ENCODE measurements at places on chromosomes 2 and 18.

DNA sequence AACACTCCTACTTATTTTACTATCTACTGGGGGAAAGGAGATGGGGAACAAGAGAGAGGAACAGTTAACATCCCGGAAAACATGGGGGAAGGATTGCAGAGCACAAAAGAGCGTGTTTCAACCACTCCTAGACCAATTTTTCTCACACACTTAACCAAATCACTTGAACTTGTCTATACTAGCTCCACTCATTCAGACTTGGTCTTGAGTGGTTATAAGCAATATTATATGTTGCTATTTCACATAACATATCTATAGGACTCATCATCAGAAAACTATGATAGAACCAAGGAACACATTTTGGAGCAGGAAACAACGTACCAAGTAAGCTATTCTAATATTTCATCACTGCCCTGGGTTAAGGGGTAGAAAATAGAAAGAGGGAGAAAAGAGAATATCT is 31.5 kb downstream of the SLC25A12 start:
- DNase-seq: no peak

DNA sequence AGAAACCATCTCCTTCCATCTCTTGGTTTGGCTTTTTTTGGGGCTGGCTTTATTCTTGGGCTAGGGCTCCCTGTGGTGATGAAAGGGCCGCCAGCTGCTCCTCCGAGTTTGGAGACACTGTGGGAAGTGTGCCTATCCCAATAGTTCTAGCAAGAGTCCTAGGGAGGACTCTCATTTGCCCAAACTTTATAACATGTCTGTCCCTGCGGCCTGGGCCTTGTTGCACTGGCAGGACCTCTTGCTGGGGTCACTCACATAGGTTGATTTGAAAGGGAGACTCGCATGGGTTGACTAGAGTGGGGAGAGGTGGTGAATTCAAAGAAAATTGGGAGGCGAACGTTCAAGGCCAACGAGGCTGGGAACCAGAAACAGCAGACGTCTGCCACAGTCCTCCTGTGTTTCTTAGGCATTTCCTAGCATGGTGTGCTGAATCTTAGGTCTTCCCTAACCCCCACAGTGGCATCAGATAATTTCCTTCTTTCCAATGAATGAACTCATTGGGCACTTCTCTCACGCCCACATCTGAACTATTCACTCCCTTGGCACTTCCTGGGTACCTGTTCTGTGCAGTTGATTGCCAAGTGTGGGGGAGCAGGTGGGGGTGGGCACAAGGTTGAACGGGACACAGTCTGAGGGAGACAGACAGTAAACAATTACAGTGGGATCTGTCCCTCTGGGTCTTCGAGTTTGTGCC is 26.8 kb downstream of the NIFK start:
- no peak for DNase-seq

GRCh38 chr2:172093416-172094293 is 8.3 kb downstream of the DLX1 start:
- DNase-seq: no peak

DNA sequence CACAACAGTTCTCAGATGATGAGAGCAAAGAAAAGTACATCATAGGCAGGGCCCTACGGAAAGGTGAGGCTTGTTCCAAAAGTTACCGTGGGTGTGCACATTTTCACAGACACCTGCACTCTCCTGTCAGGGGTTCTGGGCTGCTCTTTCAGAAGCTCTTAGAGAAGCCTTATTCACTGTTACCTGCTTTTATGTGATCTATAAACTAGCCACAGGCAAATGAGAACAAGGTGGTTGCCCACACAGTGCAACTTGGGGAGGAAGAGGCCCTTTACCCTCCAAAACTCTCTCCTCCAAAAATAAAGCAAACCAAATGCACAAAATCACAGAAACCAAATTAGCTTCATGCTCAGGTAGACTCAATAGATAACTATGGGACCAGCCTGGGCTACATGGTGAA is 11.1 kb upstream of the CUL3 start:
- no peak for DNase-seq

DNA sequence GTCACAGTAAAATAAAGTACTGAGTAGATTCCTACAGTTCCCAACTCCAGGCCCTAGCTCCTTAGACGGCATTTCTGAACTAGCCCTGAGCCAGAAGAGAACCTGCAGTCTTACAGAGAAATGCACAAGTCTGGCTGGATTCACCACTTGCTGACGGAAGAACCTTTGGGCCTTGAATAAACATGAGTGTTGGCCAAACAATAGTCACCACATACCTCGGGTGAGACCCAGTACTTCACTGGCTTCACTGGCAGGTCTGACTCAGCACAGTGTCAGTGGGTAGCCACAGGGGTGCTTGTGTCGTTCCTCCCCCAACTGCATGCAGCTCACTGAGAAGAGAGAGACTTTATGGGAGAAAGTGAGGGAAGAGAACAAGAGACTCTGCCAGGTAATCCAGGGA is 88.9 kb downstream of the TMEM185B start:
- no peak for DNase-seq

GRCh38 chr2:24597181-24597870 is 106.3 kb downstream of the NCOA1 start:
- DNase-seq: no peak

DNA sequence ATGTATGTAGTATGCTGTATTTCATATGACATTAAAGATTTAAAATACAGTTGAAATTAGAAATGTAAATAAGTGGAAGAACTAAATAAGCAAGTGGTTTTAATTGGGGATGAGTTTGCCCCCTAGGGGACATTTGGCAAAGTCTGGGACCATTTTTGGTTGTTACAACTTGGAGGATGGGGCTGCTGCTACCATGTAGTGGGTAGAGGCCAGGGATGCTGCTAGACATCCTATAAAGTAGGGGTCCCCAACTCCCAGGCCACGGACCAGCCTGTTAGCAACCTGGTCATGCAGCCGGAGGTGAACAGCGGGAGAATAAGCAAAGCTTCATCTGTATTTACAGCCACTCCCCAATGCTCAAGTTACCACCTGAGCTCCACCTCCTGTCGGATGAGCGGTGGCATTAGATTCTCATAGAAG is 27.9 kb upstream of the ASNSD1 start:
- DNase-seq: no peak

- no peak for DNase-seq
Observed at GRCh38 chr2:150889141-150889540, 372.5 kb downstream of the RBM43 start.

DNA sequence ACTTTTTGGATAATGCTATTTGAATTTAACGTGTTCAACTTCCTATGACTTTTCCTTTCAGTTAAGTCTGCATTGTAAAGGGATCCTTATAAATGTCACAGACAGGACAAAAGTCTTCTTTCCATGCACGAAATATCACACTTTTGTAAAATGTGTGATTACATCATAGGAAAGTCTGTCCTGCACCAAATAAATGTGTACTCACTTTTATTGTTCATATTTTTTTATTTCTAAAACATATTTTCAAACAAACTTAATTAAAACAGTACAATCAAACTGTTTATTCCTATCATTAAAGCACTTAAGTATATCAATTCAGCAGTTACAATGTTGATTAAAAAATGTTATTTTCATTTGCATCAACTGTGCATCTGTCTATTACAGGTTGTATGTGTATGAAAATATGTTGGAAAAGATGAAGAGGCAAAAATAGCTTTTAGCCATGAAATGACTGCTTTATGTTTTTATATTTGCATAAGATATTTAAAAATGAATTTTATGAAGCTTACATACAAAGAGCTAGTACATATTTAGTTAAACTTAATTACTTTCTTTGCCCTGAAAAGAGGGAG is 105.6 kb downstream of the CSRNP3 start:
- no peak for DNase-seq

DNA sequence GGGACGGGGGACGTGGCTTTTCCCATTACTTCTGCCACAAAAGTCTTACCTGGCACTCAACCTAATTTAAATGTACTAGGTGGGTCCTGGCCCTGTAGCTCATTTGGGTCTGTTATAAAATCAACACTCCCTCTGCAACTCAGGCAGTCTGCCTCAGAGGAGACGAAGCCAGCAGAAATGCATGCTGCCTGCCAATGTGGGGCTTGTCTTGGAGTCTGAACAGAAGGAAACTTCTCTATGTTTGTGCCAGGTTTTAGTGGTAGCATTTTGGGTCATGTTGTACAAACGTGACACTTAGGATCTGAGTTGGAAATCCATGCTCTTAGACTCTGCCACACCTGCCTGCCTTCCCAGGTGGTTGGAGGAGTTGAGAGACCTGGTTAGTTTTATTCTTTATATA is 292.5 kb upstream of the FAM98A start:
- no peak for DNase-seq

GRCh38 chr2:119474371-119475224 is 42.9 kb downstream of the TMEM37 start:
- DNase-seq: no peak

DNA sequence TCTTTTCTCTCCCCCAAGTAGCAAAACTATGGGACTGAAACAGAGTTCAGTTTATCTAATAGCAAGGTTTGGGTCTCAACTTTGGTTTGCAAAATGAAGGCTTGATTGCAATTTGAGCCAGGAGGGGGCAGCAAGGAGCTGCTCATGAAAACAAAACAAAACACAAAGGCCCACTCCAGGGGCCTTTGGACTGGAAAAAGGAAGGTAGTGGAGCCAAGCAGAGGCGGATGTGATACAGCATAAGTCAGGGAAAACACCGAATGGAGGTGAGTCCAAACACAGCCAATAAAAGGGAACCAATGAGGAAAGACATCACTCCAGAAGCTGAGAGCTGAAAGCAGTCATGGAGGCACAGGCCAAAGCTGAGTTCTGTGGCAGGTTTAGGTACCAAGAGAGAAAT is 799.7 kb upstream of the ACVR2A start:
- DNase-seq: no peak

- no peak for DNase-seq
Observed at GRCh38 chr2:222232372-222232771, 66.4 kb downstream of the PAX3 start.

- no peak for DNase-seq
Observed at GRCh38 chr18:23276451-23276850, 141.2 kb downstream of the CABLES1 start.

DNA sequence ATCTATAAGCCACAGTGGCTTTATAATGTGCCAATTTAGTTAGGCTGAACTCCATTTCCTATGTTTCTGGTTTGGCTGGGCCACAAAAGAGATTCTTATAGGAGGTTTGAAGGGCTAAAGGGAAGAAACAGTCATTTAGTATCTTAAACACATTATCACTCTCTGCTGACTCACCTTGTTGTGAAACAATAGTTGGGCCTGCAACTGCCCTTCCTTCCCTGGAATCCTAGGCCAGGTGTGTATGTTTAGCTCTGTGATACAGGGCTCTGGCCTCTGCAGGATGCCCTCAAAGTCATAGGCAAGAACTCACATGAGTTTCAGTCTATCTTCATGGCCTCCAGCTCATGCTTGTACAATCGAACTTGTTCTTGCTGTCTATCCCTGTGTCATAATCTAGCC is 400.0 kb upstream of the CELF4 start:
- no peak for DNase-seq

GRCh38 chr18:59358712-59359575 is at the start of gene LMAN1:
Gene LMAN1, minus strand, starts transcription at chr18:59359265. Its CDS starts 21 bp downstream, at chr18:59359244.
- peak; percentile 89 for DNase-seq

- DNase-seq: no peak
Observed at GRCh38 chr2:71720283-71720560, 266.9 kb downstream of the DYSF start.

All from activated CD4-positive, CD25-positive, alpha-beta regulatory T cell (primary cell).